ENCODE measurements at places on chromosomes 7 and 10.

GRCh38 chr10:34590793-34591192 lies 224.3 kb downstream of the PARD3 start:
- peak; percentile 27 for DNase-seq

DNA sequence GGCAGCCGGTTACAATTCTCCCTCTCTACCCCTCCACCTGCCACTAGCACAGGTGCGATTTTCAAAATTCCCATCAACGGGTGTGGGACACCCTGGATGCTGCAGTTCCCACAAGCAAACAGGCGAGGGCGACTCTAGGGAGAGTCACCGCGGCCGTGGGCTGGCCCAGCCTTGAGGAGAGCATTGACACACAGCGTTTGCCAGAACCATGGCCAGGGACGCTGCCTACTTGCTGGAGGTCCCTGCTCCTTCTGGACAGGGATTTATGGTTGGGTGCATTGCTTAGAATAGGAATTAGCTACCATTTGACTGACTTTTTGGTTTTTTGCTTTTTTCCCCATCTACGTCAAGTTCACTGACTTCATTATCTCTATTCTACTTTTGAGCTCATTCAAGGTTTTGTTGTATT lies 19.0 kb upstream of the CLDN4 start:
- DNase-seq: peak; percentile 83

GRCh38 chr10:120012131-120012400 lies 119.5 kb downstream of the SEC23IP start:
- DNase-seq: peak; percentile 39

GRCh38 chr10:23656735-23657134 lies 217.9 kb downstream of the OTUD1 start:
- DNase-seq: no peak
